ENCODE measurements at places on chromosomes 5 and 9.

DNA sequence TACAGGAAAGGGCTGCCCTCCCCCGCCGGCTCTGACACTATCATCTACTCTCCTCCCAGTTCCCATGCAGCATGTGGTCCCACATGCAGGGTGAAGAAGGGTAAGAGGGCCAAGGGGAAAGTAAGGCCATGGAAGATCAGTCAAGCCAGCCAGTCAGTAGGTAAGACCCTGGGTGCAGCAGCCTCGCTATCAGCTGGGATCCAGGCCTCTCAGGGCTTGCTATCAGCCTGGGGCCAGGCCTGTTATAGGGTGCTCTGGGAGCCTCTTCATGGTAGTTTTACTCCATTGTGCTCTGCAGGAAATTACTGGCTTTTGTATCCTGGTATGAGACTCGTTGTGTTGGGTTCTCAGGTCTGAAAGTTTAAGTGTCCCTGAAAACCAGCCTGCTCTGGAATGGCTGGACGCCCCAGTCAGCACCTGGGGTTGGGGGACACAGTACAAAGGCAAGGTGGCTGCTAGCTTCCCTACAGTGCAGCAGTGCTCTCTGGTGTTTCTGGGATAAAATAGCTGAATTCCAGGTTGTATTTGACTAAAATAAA is 21.4 kb downstream of the SLC22A4 start:
- DNase-seq, result no peak

- DNase-seq, result no peak
Observed at GRCh38 chr5:56740868-56741267, 74.5 kb upstream of the MAP3K1 start.

GRCh38 chr9:1050125-1050895 is at the start of gene DMRT2:
DMRT2 (plus strand) TSS chr9:1050357; CDS start chr9:1051614, 1,257 bp downstream.
- peak; percentile 87 for DNase-seq

DNA sequence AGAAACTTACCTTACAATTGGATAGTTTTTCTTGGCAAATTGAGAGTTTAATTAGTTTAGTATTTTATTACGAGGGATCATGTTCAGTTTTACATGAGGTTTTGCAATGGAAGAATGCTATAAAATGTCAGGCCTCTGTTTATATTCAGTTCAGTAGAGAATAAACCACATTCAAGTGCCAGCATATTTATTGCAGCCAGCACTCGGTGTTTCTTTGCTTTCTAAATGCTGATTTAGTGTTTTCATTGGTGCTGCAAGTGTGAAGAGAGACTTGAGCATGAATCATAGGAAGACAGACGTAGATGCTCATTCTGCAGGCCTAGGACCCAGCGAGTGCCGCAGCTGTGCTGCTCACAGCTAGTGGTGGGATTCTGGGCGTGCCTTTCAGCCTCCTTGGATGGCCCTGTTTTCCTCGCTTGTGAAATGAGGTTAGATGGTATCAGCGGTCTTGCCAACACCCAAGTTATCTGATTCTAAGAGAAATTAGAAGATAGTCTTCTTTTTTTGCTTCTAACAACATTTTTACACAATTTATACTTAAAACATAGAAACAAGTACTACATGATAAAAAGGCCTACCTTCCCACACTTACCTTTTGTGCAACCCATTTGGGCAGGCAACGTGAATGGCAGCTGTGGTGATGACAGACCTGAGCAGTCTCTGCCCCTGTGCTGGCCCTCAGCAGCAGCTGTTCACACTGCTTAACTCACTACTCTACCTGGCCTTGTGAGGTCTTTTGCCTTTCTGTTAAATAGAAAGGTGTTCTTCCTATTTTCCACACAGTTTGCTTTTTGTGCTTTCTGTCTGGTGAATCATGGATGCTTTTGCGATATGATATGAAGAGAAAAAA is 26.8 kb upstream of the TNFAIP8 start:
- peak; percentile 88 for DNase-seq

GRCh38 chr5:81703840-81704239 is 47.1 kb downstream of the SSBP2 start:
- no peak for DNase-seq

DNA sequence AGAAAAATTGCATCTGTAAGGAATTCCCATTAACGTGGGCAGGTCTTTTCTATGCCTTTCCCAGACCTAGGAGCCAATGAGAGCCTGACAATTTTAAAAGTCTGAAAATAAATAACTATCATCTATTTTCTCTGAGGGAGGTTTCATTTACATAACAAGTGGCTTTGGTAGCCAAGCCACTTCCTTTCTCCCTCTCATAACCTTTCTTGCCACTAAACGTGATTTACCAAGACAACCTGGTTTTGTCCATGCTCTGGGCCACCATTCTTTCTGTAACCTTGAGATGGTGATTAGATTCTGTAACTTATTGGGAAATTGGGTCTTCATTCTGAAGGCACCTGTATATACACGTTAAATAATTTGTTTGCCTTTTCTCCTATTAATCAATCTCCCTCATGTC is 1046.9 kb downstream of the CDH12 start:
- no peak for DNase-seq

GRCh38 chr9:123978981-123979380 is 32.6 kb upstream of the LHX2 start:
- no peak for DNase-seq

DNA sequence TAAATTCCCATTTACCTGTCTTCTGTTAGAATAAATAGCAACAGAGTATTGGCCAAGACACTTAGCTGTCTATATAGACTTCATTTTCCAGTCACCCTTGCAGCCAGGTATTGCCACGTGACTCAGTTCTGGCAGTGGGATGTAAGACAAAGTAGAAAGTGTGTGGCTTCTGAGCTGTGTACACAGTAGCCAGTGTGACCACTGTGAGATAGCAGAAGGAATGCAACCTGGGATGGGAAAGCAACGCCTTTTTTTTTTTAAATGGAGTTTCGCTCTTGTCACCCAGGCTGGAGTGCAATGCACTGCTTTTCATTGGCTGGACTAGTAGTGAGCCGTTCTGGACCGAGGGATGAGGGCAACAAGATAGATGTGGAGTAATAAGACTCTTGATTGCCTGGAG is 64.5 kb upstream of the UBTD2 start:
- no peak for DNase-seq

DNA sequence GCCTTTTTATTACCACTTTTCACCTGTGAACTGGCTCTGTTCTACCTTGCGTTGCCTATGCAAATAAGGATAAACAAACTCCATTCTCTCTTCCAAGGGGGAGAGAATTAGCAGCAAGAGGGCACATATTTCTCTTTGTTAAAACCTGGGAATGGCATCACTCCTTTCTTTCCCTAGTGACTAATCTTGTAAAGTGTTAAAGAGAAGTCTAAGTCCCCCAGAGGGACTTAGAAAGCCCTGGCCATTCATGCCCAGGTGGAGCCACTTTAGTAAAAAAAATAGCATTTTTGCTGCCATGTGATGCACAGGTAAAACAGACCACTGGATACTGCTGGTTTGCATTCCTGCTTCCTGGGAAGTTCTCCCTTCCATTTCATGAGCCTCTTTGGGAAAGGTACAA is 148.4 kb downstream of the MAN2A1 start:
- DNase-seq, result no peak

DNA sequence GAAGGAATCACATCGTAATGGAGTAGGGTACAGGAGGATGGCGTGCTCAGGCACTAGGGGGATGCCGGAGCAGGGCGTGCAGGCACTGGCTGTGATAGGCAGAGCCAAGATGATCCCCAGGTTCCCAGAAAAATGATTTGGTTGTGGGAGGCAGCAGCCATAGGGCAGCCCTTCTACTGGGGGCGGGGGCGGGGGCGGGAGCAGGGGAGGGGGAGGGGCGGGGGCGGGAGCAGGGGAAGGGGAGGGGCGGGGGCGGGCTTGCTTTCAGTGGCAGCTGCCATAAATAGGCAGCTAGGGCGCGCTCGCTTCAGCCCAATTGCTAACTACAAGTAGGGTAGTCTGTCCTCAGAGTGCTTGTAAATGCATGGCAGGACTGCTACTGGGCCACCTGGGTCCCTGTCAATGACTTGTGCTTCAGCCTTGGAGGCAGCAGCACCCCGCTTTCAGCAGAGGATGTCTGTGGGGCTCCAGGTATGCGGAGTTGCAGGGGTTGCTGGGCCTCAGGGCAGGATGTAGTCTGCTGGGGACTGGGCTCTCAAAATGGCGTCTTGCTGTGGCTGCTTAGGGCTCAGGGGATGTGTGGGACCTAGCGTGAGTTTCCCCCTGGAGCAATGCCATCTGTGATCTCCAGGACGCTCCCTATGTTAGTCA is 354.3 kb downstream of the RAB3C start:
- peak; percentile 13 for DNase-seq

DNA sequence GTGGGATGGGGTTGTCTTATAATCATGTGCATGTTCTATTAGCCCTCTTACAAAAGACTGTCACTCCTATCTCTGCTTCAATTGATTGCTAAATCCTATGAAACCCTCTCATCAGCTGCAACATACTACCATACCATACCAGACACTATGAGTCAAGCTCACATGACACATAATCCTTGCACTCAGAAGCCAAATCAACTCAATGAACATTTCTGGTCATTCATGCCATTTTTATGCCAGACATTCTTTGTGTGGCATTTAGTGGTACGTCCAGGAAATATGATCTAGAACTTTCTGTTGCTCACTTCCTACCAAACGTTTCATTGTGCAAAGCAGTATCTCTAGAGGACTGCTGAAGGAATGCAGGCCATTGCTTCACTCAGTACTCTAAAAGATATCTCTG is 159.2 kb upstream of the GNA14 start:
- DNase-seq, result no peak

- peak; percentile 50 for DNase-seq
Observed at GRCh38 chr9:123175854-123176629, 92.3 kb downstream of the STRBP start.

GRCh38 chr5:15515229-15515628 is 15.2 kb downstream of the FBXL7 start:
- no peak for DNase-seq

- DNase-seq, result no peak
Observed at GRCh38 chr5:120538644-120539043, 74.5 kb downstream of the PRR16 start.

DNA sequence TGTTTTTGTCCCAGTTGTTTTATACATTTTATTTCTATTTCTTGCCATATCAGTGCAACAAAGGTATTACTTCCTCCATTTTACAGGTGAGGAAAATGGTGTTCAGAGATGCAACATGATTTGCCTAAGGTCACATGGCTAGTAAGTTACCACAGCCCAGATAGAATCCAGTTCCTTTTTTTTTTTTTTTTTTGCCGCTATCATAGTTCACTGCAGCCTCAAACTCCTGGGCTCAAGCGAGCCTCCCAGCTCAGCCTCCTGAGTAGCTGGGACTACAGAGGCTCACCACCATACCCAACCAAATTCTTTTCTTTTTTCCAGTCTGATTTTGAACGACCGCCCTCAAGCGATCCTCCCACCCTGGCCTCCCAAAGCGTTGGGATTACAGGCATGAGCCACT is 480 bp upstream of the CCDC69 start:
- no peak for DNase-seq

GRCh38 chr5:1032551-1033027 is 24.0 kb downstream of the NKD2 start:
- no peak for DNase-seq

GRCh38 chr9:97277953-97278352 is 29.5 kb upstream of the CCDC180 start:
- no peak for DNase-seq

DNA sequence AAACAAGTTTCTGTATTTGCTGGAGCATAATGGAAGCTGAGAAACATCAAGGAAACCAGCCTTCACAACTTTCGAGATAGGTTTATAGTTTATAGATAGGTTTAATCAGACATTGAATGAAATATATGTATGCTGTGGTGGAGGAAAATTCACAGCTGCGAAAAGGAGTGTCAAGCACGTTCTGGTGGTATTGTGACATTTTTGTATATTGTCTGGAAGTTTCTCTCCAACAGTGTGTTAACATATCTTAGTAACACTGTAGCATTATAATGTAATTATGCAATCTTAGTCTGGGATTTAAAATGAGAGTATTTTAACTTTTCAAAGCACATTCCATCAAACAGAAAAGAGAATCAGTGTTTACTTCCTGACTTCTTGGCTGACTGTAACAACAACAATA is 50.0 kb downstream of the FCHO2 start:
- DNase-seq, result no peak

DNA sequence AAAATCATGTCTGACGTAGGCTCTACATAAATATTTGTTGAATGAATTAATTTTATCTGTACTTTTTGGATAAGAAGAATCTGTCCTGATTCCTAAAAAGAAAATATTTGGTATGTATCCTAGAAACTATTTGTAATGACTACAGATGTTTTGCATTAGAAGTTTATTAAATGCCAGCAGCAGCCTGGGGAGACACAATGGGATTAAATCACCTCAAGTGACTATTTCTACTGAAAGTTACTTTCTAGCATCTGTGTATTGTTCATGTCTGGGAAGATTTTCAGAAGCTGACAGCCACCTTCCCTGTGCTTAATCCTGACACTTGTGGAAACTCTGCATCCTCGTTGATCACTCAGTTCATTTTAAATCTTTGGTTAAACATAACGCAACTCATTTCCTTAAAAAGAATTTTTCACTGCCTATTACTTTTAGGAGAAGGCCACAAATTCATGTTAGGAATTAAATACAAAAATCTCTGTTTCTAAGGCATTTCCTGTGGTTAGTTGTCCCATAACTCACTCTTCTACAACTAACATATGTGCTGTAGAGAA is 209.3 kb upstream of the PPP1R2B start:
- no peak for DNase-seq

DNA sequence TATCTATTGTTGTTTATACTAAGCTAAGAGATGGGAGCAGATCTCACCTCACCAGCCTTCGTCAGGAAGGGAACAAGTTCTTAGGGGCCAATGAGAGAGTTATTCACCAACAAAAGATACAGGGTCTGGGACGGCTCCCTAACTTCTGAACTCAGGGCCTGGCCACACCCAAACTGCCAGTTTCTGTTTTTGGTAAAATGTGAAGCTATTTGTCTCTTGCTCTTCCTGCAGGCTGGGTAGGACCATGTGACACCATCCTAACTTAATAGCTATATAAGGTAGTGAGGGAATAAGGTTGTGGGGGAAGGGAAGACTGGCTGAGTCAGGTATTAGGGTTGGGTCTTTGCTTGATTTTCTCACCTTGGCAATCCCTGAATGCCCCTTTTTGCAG is 480.5 kb downstream of the KDM4C start:
- no peak for DNase-seq

DNA sequence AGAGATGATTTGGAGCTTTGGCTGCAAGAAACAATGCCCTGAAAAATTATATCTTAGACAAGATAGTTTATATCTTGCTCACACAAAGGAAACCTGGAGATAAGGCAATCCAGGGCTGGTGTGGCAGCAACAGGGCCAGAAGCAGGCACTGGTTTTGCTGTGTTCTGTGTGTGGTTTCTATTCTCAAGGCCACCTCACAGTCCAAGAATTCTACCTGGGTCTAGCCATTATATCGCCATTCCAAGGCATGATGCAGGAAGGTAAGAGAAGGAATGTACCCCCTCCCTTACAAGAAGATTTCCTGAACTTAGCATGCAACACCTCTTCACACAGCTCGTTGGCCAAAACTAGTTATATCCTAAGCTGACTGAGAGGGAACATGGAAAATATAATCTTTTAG is 74.5 kb upstream of the MEGF10 start:
- no peak for DNase-seq

- no peak for DNase-seq
Observed at GRCh38 chr9:134935056-134935640, 17.4 kb upstream of the FCN1 start.
